NB4 (cell line): ENCODE measurements at places on chromosomes 3 and 15.

GRCh38 chr3:10088256-10088655 is 19.8 kb downstream of the FANCD2OS start:
- no peak for DNase-seq

DNA sequence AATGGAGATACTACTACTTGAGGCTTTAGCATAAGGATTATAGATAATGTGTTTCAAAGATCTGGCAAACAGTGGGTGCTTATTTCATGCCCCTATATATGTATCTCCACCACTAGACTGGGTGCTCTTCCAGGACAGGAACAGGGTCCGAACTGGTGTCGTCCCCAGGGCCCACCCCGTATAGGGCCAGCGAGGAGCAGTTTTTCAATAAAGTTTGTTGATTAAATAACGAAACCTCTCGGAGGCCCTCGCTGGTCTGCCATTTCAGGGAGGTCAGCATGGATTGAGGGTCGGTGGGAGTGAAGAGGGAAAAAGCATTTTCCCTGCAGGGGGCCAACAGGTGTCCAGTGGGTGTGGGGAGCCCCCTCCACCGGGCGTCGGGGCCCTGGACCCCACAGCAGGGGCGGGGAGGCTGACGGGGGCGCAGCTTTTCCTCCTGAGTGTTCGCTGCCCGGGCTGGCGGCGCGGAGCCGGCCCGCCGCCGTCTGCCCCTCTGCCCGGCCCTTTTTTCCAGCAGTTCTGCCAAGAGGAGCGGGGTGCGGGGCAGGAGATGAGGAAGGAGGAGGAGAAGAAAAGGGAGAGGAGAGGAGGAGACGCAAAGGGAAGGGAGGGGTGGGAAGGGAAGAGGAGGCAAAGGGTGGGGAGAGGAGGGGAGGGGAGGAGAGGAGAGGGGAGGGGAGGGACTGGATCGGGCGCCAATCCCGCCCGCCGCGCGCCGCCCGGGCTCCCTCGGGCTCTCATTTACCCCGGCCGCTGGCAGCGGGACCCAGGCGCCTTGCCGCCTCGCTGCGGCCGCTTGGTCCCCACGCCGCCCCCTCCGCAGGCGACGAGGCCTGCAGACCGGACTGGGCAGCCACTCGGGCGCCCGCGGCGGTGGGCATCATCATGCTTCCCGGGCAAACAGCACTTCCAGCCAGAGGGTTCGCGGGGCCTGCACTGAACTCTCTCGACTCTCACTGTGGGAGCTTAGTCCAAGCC is 66.3 kb downstream of the ISG20 start:
- no peak for DNase-seq

DNA sequence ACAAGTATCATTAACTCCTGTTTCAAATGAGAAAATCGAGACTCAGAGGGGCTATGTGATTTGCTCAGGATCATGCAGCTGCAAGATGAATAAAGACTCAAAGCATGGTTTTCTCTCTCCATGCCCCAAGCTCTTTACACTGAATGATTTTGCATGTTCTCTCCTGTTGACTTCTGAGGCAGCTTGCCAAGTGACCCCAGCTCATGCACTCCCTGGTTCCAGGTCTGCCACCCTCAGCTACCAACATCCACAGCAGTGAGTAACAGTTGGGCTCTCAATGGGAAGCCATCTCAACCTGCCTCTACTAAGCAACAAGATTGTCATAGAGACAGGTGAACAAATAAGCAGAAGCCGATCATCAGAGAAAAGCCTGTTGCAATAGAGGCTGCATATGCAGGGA is 116.9 kb upstream of the GADL1 start:
- no peak for DNase-seq

DNA sequence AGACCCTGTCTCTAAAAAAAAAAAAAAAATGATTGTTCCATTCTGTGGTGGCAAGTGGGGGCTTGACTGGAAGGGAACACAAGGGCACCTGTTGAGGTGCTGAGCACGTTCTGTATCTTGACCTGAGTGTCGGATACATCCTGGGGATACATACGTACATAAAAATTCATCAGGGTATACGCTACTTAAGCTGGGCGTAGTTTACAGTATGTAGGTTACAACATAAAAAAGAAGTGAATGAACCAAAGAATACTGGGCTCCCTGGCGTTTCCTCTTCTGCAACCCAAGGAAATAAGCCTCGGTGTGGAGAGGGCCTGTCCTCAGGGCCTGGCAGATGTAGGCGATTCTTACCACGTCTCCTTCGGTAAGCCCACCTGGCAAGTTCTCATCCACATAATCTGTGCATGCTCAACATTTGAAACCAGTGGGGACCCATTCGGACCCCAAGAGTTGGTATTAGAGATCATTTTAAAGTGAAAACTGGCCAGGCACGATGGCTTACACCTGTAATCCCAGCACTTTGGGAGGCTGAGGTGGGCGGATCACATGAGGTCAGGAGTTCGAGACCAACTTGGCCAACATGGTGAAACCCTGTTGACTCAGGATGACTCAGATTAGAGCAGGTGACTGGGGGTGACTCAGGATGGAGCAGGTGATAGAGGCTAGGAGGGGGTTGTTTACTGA is 5.1 kb upstream of the MUC20 start:
- DNase-seq = no peak

DNA sequence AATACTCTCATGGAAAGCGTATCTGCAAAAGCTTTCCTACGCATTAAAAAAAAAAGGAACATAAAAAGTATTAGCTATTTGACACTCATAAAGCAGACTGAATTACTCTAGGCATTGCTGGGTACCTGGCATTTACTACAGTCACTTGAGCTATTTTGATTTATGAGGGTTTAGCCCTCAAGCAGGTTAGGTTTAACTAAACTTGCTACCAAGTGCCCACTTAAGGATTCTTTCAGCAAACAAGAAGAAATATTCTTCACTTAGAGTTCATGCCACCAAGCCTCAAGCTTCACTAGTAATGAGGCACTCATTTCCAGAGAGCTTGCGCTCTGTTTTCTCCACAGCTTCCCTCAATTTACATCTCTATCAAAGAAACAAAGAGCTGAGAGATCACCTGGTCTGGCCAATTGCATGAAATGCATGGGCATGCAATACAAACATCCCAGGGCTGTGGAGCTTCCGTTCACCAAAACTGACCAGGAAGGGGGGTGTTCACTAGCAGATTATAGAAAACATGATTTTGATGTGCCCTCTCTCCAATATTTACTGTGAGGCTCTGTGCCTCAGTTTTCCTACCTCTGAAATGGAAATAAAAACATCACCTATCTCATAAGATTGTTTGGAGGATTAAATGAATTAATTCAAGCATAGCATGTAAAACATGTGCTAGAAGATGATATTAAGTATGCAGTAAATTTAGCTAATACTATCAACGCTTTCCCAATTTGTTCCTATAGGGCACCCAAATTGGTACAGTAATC is 217.3 kb downstream of the RORA start:
- DNase-seq = no peak

- DNase-seq = peak; percentile 6
Measured at GRCh38 chr3:135456108-135456790, 509.3 kb upstream of the PPP2R3A start.

- DNase-seq = peak; percentile 5
Measured at GRCh38 chr3:95721938-95722337, 1092.5 kb upstream of the EPHA6 start.

- DNase-seq = no peak
Measured at GRCh38 chr3:52405066-52405465, 39.8 kb downstream of the SEMA3G start.

DNA sequence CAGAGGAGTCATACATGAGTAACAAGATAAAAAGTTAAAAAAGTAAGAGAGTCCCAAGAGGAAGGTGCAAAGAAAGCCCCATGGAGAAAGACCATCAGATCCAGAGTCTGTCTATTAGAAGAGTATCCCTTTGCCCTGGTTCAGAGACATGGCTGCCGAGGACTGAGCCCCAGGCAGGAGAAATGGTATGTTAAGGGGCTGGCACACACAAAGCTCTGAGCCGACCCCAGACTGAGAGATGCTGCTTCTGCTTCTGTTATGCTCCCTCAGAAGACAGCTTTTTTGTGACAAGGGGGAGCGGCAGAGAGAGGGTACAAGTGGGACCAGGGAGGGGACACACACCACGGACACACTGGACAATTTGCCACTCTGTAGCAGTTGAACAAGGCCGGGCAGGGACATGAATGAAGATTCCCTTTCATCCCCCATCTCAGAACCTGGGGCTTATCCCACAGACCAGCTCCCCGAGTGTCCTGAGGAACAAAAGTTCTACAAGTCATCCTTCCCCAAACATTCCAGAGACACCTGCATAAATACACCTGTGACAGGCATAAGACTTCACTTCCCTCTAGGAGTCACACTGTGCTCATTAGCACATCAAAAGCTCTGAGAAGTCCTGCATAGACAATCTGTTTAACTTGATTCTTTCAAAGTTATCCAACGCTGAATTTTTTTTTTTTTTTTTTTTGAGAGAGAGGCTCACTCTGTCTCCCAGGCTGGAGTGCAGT is 161.6 kb upstream of the WNT5A start:
- no peak for DNase-seq

DNA sequence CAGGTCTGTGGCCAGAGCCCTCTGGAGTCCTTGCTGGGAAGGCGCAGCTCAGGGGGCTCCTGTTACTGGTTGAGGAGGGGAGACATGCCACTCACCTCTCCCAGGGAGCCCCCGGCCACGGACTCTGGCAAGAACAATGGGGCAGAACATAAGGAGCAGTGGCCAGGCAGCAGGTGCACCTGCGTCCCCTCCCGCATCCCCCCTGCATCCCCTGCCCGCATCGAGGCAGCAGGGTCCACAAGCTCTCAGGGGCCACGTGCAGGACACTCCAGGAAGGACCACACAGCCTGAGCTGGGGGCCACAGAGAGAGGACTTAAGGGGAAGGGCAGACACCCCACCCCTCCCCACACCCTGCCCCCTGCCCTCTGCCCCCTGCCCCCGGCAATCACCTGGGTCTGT is 73.0 kb downstream of the TFRC start:
- no peak for DNase-seq

DNA sequence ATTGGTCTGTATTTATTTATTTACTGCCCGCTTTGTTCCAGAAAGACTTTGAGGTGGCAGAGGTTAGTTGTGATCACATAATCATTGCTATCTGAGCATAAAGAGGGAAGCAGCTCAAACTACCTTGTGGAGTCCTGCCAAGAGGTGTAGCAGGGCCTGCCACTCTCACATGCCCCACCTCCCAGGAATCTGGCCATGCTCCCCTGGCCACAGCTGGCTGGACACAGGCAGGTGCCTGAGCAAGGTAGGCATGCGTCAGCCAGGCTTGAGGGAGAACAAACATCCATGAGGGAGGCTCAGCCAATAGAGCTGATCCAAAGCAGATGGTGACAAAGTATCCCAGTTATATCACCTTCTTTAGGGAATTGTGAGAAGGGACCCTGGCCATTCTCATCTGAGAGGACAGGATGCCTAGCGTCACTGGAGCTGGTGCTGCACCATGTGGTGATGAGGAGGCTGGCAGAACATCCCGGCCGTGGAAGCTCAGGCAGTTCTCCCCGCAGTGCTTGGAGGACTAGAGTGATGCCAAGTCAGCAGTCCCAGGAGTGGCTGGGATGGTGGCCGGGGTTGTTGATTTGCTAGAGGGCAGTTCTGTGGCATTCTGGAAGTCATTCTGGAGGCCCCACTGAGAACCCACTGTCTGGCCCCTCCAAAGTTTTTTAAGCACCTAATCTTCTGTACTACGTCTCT is 6.8 kb upstream of the POLG start:
- DNase-seq = no peak

DNA sequence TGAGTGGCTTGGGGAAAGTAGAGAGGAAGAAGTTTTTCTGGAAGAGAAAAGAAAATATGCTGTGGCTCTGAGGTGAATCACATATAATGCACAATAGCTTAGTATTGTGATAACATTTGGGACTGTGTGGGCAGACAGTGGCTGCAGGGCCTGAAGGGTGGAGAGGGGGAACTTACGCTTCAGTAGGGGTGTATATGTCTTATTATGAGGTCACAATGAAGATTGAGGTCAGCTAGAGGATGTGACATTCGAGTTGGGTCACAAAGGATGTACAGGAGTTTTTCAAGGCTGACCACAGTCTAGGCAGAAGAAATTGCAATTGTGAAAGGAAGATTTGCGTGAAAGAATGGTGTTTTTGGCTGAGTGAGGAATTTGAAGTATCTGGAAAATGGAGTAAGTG is 414.8 kb downstream of the LPP start:
- no peak for DNase-seq

GRCh38 chr15:99614749-99615288 is 49.0 kb downstream of the MEF2A start:
- DNase-seq = peak; percentile 86

DNA sequence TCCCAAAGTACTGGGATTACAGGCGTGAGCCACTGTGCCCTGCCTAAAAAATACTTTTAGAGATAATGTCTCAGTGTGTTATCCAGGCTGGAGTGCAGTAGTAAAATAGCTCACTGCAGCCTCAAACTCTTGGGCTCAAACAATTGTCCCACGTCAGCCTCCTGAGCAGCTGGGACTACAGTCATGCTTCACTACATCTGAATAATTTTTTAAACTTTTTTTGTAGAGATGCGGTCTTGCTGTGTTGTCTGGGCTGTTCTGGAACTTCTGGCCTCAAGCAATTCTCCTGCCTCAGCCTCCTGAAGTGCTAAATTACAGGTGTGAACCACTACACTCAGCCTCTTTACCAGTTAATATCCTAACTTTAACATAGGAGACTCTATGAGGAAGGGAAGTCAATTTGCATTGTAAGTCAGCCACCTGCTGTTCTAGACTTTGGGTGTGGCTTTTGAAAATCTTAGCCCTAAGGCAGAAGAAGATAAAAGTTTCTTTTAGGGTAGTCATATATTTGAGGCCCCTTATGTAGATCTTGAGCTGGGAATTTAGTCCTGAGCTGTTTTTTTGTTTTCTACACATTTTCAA is 78.2 kb upstream of the RASGRP1 start:
- no peak for DNase-seq

- DNase-seq = no peak
Measured at GRCh38 chr3:131393051-131393450, 11.5 kb downstream of the NUDT16 start.

DNA sequence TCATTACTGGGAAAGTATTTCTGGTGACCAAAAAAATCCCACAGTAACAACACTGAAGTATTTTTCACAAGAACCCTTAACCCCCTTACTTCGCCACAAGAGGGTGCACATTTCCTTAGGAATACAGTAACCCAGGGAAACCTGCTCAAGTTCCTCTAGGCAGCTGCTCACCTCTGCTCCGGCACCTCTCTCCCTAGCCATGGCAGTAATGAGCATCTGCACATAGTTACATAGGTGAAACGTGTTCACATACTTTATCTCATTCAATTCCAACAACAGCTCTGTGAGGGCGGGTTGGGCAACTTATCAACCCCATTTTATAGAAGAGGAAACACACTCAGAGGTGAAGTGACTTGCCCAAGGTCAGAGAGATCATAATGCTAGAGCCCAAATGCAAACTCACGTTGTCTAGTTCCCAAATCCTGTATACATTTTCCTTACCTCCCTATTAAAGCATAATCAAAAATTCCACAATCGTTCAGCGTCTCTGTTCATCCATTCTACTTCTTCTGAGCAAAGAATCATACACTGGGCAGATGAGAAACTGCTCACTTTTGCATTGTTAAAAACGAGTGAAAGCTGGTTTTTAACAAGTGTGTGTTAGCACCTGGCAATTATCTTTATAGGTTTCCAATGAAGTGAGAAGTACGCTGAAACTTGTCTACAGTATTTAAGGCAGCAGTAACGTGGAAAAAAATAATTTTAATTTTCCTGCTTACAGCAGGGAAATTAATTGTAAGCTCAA is 90.7 kb downstream of the IGF2BP2 start:
- peak; percentile 73 for DNase-seq
